ENCODE measurements at places on chromosomes 1 and 21.

DNA sequence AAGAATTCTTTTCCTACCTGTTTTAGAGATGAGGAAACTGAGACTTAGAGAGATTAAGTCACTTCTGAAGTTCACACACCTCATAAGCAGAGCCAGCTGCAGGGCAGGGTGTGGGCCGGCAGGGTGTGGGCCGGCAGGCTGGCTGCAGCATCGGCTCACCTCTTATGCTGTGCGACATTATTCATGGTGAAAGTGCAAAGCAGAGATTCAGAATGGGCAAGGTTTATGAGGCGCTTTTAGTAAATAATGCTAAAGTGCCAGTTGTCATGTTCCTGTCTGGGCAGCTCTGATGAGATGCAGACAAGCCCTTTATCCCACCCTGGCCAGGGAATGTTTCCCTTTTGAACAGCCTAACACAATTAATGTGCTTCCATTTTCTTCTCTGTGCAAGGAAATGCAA lies 14.6 kb downstream of the MAB21L3 start:
- DNase-seq, result no peak

- no peak for DNase-seq
Measured at GRCh38 chr1:86621286-86621685, 74.4 kb downstream of the CLCA4 start.

- no peak for DNase-seq
Measured at GRCh38 chr1:210129092-210129491, 103.5 kb upstream of the SERTAD4 start.

DNA sequence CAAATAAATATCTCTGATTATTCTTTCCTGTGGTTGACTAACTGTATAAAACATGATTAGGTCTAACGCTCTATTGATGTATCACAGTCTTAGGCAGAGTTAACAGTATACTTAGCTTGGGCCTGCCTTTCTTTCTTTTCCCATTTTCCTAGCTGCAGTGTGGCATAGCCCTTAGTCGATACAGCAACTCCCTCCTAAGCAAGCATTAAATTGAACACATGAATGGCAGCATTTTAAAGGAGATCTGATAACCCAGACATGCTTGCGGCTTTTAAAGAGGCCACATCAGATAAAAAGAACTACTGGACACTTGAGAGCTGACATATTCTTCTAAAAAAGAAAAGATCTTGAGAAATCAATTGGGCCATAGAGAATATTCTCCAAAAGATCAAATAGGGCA lies 312.0 kb upstream of the TMPRSS15 start:
- no peak for DNase-seq

DNA sequence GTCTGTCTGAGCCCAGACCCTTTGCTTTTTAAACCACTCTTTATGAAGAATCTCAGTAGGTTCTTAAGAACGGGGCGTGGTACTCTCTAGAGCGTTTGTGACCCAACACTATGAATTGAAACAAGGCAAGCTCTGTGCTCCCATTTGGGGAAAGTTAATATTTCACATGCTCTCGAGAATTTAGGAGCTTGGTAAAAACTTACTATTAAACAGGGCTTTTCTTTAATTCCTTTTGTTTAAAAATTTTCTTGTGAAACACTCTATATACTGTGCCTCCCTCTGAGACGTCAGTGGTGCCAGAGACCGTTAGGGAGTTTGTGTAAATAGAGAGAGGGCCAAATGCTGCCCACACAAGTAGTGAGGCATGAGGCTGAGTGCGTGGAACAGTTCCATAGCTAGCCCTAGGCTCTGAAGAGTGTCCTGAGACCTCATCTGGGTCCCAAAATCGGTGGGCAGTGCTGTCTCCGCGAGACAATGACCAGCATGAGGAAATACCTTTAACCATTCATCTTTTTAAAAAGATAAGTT lies 144.7 kb downstream of the ROR1 start:
- no peak for DNase-seq

DNA sequence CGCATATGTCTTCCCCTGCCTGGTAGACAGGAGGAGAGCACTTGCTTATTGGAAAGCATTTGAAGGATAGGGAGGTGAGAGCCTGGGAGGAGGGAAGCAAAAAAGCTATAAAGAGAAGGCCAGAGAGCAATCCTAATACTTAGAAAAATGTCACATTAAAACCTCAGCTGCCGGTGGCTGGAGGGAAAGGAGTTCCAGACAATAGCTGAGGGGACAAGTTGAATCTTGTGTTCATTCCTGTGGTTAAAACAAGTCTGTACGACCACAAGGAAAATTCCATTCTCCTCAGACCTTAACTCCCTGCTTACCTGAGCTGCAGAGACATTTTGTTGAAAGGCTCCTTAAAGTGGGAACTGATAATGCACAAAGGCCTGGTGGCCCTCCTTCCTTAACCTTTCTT lies 218.8 kb upstream of the CAMK1G start:
- DNase-seq, result no peak

DNA sequence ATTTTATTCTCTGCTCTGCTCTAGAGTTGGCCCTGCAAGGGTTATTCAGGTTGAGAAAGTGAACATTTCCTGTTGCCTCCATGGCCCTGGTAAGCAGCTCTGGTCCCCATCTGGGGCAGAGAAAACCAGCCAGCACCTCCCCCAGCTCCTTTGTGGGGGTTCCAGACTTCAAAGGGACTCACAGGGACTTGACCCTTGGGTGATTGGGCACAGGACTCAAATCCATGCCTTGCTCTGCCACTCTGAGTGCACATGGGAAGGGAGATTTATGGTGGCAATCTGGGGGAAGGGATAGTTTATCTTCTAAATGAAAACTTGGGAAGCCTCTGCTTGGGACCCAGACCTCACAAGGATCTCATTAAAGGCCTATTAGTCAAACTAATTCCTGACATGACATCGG lies 212.8 kb downstream of the FOXD2 start:
- no peak for DNase-seq

DNA sequence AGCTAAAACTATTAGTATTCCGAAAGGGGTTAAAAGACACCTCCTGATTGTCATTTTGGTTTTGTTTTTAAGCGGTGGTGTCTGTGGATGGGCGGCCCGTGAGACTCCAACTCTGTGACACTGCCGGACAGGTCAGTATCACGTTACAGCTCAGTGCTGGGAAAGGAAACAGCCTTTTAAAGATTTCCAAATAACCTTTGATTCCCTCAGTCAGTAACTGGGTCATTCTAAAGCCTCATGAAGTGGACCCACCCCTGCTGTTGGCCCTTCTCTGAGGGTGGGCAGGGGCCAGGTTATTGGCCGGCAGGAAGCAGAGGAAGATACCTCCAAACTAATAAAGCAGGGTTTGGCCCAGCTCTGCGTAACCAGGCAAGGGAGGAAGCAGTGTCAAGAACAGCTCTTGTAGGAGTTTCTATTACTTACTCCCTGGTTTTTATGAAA lies 2.3 kb downstream of the RHOU start:
- no peak for DNase-seq

DNA sequence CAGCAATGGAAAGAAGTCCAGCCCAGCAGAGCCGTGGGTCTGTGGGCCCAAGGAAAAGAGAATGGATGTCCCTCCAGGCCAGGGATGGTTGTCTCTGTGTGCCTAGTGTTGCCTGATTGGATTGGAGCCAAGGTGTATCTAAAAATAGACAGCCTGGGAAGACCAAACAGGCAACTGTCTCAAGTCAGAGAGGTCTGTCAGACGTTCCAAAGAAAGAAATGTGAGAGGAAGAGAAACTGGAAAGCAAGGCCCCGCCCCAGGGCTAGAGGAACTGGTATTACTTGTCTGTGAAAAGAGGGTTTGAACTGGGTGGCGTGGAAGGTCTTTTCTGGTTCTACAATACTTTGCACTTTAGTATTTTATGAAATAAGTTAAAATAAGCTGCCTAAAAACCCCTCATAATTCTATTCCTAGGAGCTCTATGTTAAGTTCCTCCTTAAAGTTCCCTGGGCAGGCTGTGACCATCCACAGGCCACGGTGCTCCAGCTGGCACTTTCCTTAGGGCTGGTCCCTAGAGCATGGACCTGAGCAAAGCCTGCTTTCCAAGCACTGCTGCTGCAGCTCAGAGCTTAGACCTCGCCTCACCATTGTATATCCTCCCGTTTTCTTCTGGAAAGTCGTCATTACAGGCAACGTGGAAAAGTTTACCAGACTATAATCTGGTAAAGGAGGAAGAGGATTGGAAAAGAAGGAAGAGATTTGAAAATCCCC lies 151.6 kb downstream of the DISC1 start:
- DNase-seq, result no peak

GRCh38 chr1:193487722-193488121 lies 301.3 kb upstream of the B3GALT2 start:
- DNase-seq, result no peak

DNA sequence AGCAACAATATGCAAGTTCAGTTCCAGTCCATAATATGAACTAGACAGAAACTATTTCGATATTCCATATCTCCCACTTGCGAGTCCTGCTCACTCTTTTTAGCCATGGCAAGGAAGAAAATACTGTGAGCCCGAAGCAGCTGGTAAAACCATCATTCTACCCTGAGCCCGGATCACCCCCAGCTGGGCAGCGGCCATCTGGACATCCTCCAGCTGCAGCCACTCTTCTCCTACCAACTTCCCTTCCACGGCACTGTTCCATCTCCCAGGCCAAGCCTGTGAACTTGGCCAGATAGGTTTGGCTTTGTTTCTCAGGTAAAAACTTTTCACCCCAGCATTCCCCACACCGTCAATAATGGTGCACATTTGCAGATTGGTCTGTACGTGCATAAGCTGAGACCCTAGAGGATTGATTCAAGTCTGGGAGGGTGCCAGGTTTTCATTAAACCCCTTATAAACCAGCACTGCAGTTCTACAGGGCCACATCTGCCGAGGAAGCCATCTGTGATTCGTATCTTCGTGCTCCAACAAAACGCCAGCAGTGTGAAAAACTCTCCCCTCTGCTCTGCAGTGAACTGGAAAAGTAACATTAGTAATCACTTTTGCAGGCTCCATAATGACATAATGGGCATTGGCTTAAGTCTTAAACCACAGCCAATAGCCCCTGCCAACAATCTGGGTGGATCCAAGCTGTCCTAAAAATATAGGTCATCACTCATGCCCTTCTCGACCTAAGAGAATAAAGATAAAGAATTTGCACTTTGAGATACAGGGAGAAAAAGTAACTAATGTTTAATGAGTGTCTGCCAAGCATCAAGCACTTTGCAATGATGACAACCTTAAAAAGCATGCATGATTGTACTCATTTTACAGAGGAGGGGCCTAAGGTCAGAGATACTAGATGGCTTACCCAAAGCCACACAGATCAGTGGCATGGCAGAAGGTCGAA lies 205.1 kb downstream of the PLPP3 start:
- DNase-seq, result no peak

DNA sequence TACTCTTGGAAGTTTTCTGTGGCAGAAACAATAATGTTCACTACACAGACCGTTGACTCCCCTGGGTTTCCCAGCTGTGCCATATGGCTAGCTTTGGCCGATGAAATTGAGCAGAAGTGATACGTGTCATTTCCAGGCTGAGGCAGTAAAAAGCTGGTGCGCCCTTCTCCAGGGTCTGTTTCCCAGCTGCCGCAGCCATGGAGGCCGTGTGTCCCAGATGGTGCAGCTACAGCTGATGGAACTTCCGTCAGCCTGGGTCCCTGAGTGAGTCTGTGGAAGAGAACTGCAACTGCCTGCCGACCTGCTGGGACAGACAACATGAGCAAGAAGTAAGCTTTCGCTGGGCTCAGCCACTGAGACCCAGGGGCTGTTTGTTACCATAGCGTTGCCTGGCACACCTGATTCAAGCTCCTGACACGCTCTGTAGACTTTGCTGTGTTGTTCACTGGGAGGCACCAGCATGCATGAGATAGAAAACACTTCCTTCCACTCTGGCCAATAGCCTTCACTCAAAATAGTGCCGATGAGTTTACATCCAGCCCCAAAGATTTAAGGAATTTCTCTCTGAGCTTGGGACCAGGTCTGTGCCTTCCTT lies 116.3 kb upstream of the SLC25A33 start:
- no peak for DNase-seq

- no peak for DNase-seq
Measured at GRCh38 chr21:22842875-22843274, 1844.7 kb downstream of the NCAM2 start.

- no peak for DNase-seq
Measured at GRCh38 chr21:37357691-37358090, 8.9 kb upstream of the DYRK1A start.

GRCh38 chr1:38125837-38126520 lies 79.4 kb upstream of the POU3F1 start:
- DNase-seq, result no peak

- no peak for DNase-seq
Measured at GRCh38 chr1:79431340-79431739, 424.8 kb upstream of the ADGRL4 start.

GRCh38 chr1:214228976-214229375 lies 52.0 kb upstream of the SMYD2 start:
- DNase-seq, result no peak

- no peak for DNase-seq
Measured at GRCh38 chr1:77945345-77945744, 33.5 kb downstream of the FUBP1 start.

Measured in activated T-cell treated with anti-CD3 and anti-CD28 coated beads for 48 hours (primary cell).